ENCODE measurements at places on chromosomes 2 and 18. TPM values are rescaled to one million over a fixed set of nuclear protein-coding genes. Genes with fewer than 3 reads are reported as not detected.

Gene MPP4
- not detected for total RNA-seq

Gene RTP5
- not detected for total RNA-seq

DNA sequence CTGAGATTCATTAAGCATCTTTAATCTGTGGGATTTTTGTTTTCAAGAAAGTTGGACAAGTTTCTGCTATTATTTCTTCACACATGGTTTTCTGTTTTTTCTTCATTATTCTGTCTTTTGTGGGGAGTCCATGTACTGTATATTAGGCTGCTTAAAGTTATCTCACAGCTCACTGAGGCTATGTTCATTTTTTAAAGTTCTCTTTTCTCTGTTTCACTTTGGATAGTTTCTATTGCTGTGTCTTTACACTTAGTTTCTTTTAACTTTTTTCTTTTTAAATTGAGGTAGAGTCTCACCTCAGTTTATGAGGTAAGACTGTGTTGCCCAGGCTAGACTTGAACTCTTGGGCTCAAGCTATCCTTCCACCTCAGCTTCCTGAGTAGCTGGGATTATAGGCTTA lies 8.6 kb downstream of the OSBPL6 start:
- no peak for DNase-seq

- no peak for DNase-seq
These were observed 4.2 kb upstream of the WDFY1 start for GRCh38 chr2:223949241-223949840.

DNA sequence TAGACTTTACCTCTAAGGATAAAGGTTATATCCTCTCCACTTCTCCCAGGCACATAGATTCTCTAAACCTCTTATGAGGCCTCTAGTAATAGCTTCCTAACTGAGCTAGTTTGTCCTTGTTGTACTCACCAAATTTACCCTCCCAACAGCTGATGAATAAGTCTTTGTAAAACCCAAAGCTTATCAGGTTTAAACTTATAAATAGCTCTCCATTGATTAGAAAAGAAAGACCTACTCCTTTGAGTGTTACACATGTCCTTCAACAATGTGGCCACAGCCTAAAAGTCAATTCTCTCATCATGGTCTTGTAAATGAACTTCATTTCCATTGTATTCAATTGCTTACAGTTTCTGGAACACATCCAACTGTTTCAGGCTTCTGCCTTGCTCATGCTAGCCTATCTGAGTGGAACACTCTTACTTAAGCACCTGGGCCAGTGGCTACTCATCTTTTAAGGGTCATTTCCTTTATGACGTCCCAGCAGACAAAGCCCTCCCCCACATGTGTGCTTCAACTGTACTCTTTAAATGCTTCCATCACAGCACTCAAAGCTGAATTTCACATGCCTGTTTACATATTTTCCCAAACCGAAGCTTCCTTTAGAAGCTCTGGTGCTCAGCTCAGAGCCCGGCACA lies 131.6 kb downstream of the CDH2 start:
- no peak for DNase-seq
